ENCODE measurements at places on chromosomes 2 and 18.

DNA sequence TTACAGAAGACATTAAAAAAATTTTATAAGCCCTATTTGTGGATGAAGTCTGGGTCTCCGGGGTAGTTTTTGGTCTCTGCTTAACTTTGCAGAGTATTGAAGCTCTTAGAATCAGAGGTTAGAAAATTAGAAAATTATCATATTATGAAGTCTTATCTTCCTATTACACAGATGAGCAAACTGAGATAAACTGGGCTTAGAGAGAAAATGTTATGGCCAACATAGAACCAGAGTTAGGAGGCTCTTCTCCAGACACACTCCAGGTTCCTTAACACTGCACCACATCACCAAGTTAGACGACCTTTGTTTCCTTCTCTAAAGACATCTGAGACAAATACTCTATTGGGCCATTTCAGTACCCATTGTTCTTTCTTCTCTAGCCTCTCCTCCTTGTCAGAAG, 36.7 kb upstream of the NEB start:
- H3K27me3 ChIP-seq, result no peaks in the 10 kb centered on the region
- no peak for DNase-seq
- no peaks in the 10 kb centered on the region for H3K36me3 ChIP-seq
- no peak overlapping the region for H3K4me3 ChIP-seq

DNA sequence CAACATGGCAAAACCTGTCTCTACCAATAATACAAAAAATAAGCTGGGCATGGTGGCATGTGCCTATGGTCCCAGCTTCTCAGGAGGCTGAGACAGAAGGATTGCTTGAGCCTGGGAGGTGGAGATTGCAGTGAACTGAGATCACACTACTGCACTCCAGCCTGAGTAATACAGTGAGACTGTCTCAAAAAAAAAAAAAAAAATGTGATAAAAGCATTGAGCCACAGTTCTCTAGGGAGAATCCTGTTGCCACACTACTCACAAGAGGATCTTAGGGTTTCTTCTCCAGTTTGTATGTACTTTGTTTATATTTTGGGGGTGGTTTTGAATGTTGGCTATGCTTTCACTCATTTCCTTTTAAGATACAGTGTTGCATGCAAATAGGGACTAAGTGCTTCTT, 62.0 kb downstream of the TMEM185B start:
- no peak overlapping the region for H3K4me3 ChIP-seq
- H3K27me3 ChIP-seq, result no peaks in the 10 kb centered on the region
- DNase-seq, result no peak
- H3K36me3 ChIP-seq, result peaks cover 3% of the 10 kb centered on the region

DNA sequence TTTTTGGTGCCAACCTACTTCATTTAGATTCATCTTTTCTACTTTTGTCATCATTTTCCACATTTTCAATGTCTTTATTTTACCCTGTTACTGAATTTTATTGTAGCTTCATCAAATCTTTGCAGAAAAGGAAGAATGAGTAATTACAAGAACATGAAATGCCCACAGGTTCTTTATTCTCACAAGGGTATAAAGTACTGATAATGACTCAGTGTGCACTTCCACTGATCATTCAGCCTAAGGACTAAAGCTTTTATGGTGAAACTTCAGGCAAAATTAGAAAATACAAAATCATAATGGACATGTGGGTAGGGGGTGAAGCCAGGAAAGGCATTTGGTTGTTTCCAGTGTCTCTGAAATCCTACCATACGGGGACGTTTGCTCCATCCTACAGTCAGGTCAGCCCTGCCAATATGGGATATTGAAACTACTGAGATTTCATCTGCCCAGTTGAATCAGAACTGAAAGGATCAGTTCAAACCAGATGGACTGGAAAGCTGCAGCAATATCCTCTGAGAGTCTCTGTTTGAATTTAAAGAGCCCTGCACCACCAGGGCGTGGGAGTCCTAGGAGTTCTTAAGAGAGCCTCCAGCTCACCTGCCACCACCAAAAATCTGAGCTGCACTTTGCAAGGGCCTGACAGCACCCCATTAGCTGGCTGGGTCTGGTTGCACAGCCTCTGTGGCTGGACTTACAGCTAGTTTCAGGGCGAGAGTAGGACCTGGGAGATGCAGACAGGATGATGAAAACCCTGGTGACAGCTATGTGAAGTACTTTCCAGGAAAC, 390.4 kb downstream of the CMPK2 start:
- no peaks in the 10 kb centered on the region for H3K27me3 ChIP-seq
- no peak overlapping the region for H3K27ac ChIP-seq
- DNase-seq, result no peak

GRCh38 chr2:67186871-67187270, 210.3 kb upstream of the ETAA1 start:
- no peak overlapping the region for H3K27ac ChIP-seq
- no peaks in the 10 kb centered on the region for H3K4me1 ChIP-seq
- H3K4me3 ChIP-seq, result no peak overlapping the region

DNA sequence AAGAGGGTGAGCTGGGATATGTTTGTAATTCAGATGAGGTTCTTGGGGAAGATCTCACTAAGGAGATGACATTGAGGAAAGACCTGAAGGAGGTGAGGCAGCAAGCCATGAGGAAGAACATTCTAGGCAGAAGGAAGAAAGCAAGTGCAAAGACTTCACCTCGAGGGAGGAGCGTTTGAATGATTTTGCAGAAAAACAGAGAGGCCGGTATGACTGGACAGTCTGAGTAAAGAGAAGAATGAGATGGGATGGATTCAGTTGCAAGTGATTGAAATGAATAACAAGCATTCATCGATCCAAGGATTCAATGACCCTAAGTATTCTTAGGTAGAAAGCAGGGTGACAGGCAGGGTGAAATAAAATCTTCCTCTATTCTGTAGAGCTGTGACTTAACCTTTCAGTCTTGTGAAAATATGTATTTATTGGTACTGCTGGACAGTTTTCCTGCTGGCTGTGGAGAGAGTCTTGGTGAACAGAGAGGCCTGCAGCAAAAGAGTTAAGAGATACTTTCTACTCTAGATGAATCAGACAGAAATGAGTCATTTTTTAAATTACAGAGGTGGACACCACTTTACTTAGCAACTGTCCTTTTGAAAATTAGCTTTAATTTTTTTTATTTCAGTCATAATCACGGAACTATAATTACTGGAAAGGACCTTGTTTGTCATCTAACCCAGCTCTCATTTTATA, 278.4 kb downstream of the LRRTM1 start:
- no peaks in the 10 kb centered on the region for H3K27me3 ChIP-seq
- no peaks in the 10 kb centered on the region for H3K36me3 ChIP-seq
- H3K4me3 ChIP-seq, result no peak overlapping the region

DNA sequence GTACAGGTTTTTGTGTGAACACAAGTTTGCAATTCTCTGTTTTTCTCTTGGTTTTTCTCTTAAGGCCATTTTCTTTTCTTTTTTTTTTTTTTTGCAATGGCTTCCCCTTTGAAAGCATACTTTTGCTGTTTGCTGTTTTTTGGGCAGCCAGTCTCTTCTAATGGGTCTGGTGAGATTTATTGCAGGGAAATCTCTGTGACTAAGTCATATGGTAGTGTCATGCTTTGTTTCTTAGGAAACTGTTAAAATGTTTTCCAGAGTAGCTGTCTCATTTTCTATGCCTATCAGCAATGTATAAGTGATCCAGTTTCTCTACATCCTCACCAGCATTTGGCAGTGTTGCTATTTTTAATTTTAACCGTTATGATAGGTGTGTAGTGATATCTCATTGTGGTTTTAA, 27.9 kb upstream of the CDCA7 start:
- no peak overlapping the region for H3K4me3 ChIP-seq
- no peaks in the 10 kb centered on the region for H3K36me3 ChIP-seq
- no peak overlapping the region for H3K27ac ChIP-seq
- no peaks in the 10 kb centered on the region for H3K4me1 ChIP-seq

DNA sequence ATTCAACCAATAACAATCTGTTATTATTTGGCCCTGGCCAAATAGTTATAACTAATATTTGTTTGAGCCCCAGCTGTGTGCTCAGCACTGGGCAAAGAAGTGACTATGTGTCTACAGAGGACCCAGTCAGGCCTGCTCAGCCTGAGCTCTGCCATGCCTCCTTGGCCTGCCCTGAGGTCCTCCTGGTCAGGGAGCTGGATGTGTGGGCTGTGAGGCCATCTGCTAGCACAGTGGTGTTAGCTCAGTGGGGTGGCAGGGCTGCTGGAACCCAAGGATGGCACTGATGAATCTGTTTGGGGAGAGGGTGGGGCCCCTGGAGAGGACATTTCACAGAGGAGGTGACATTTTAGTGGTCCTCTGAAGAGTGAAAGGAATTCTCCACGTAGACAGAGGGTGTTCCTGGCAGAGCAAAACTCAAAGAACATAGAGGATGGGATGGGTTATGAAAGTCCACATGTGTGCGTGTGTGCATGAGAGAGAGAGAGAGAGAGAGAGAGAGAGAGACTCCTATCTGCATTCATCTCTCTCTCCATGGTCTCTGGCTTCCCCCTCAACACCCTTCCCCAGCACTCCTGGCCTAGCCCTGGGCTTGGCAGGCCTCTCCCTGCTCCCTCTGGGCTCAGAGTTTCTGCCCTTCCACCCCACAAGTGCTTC, 21.2 kb upstream of the ATOH8 start:
- H3K36me3 ChIP-seq, result no peaks in the 10 kb centered on the region
- DNase-seq, result no peak
- H3K4me3 ChIP-seq, result no peak overlapping the region
- H3K27ac ChIP-seq, result no peak overlapping the region

GRCh38 chr2:25757906-25758305, 84.5 kb upstream of the DTNB start:
- H3K27ac ChIP-seq, result no peak overlapping the region
- no peak overlapping the region for H3K4me3 ChIP-seq
- no peaks in the 10 kb centered on the region for H3K4me1 ChIP-seq
- no peak for DNase-seq
- no peaks in the 10 kb centered on the region for H3K27me3 ChIP-seq
- H3K36me3 ChIP-seq, result peaks cover 24% of the 10 kb centered on the region

GRCh38 chr2:149146876-149147275, 108.4 kb downstream of the LYPD6B start:
- H3K36me3 ChIP-seq, result no peaks in the 10 kb centered on the region
- H3K4me3 ChIP-seq, result no peak overlapping the region
- no peak for DNase-seq
- no peak overlapping the region for H3K27ac ChIP-seq
- no peaks in the 10 kb centered on the region for H3K27me3 ChIP-seq

GRCh38 chr2:3404349-3404894, 24.9 kb downstream of the TRAPPC12 start:
- no peak overlapping the region for H3K27ac ChIP-seq
- H3K4me1 ChIP-seq, result no peaks in the 10 kb centered on the region
- H3K4me3 ChIP-seq, result no peak overlapping the region

GRCh38 chr2:173278794-173279526, 75.7 kb upstream of the CDCA7 start:
- H3K4me1 ChIP-seq, result no peaks in the 10 kb centered on the region
- H3K27ac ChIP-seq, result no peak overlapping the region
- no peak overlapping the region for H3K4me3 ChIP-seq

- no peaks in the 10 kb centered on the region for H3K27me3 ChIP-seq
- peaks cover 9% of the 10 kb centered on the region for H3K4me1 ChIP-seq
These were observed 50.8 kb downstream of the KCTD18 start for GRCh38 chr2:200459101-200459500.

DNA sequence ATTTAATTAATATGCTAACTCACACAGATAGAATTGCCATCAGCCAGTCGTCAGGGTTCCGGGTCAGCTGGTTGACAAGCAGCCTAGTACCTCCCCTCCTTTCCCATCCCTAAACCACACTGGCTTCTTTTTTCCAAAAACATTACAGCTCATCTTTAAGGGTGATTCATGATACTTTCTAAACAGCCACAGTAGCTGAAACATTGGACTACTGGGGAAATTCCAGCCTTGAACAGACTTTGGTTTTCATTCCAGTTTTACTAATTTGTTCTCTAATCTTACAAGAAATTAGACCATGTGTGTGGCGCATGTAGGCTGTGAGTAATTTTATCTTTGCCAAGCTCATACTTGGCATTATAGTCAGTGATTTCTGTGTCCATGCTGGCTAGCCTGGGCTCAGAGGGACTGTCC, 110.8 kb downstream of the FMNL2 start:
- H3K36me3 ChIP-seq, result no peaks in the 10 kb centered on the region
- H3K27ac ChIP-seq, result no peak overlapping the region
- no peaks in the 10 kb centered on the region for H3K27me3 ChIP-seq
- no peak overlapping the region for H3K4me3 ChIP-seq

DNA sequence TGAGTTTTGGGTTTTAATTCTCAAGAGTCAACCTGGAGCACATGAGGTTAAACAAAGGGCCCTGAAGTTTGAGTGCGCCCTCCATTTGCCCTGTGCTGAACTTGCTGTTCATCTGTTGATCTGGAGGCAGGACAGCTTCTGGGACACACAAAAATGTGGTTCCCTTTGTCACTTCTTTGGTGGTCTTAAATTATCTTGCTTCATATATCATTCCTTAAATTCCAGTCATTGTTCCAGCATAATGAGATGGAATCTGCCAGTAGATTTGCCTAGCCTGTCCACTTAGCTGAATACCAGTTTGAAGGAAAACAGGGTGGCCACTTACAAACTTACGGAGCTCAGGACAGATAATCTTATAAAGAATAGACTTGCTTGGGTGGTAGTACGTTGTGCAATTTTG, 916 bp downstream of the CETN1 start:
- H3K27me3 ChIP-seq, result peaks cover 2% of the 10 kb centered on the region
- DNase-seq, result no peak
- no peaks in the 10 kb centered on the region for H3K36me3 ChIP-seq
- no peak overlapping the region for H3K4me3 ChIP-seq
- no peaks in the 10 kb centered on the region for H3K4me1 ChIP-seq

DNA sequence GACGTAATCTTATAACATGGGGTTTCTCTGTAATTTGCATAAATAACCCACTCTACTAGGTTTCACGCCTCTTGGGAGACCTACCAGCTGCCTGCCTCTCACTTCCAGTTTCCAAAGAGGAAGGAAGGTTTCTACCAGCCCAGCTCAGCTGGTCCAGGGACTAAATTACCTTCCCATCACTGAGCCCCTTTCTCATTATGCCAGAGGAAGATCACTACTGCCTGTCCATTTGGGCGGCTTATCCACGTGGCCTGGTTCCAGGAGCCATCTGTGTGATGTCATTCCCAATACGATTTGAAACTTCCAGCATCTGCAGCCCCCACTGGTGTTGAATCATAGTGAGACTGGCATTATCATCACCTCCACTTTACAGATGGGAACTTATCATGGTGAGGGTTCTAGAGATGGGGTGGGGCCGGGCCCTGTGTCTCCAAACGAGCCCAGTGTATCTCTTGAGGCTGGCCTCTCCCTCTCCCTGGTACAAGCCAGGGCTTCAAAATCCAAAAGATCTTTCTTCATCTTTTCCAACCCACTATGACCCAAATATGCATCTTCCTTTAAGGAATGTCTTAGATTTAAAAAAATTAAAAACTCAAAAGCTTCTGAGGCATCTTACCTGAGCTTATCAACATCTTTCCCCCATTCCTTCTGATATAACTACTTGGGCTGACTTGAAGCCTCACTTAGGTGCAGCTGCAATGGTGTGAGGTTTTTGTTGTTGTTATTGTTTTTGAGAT, 140.8 kb downstream of the DDX1 start:
- H3K4me3 ChIP-seq, result no peak overlapping the region
- H3K4me1 ChIP-seq, result 0 out of 2 replicates have a peak, but pooled peaks cover 8% of the 10 kb centered on the region
- DNase-seq, result no peak
- H3K27me3 ChIP-seq, result no peaks in the 10 kb centered on the region
- H3K36me3 ChIP-seq, result no peaks in the 10 kb centered on the region
